ENCODE measurements at places on chromosomes 11 and 22.

DNA sequence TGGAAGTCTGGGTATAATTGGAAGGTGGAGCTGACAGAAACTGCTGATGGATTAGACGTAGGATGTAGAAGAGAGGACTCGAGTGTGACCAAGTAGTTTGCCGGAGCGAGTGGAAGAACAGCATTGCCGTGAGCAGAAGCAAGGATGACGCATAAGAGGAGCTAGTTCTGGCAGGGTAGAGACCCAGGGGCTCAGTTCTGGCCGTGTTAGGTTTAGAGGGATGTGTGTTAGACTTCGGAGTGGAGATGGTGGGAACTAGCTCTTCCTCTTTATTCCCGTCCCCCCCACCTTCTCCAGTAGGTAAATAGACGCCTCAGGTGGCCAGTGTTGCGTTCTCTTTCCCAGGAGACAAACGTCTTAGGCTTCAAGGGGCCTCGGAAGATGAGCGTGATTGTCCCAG, 19.1 kb downstream of the TUB start:
- DNase-seq = no peak

DNA sequence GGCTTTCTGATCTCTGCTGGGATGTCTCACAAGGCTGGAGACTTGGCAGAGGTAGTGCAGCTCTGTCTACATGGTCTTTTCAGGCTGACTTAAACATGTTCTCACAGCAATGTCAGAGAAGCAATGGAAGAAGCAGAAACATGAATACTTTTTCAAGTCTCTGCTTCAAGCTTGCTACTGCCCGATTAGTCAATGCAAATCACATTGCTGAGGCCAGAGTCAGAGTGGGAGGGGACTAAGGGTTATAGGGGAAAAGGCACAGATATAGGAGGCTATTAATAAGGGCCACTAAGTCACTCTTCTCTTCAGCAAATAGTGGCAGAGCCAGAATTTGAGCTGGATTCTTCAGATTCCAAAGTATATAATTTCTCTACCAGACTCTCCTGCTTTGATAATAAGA, 390.5 kb downstream of the TMEM135 start:
- DNase-seq = no peak

DNA sequence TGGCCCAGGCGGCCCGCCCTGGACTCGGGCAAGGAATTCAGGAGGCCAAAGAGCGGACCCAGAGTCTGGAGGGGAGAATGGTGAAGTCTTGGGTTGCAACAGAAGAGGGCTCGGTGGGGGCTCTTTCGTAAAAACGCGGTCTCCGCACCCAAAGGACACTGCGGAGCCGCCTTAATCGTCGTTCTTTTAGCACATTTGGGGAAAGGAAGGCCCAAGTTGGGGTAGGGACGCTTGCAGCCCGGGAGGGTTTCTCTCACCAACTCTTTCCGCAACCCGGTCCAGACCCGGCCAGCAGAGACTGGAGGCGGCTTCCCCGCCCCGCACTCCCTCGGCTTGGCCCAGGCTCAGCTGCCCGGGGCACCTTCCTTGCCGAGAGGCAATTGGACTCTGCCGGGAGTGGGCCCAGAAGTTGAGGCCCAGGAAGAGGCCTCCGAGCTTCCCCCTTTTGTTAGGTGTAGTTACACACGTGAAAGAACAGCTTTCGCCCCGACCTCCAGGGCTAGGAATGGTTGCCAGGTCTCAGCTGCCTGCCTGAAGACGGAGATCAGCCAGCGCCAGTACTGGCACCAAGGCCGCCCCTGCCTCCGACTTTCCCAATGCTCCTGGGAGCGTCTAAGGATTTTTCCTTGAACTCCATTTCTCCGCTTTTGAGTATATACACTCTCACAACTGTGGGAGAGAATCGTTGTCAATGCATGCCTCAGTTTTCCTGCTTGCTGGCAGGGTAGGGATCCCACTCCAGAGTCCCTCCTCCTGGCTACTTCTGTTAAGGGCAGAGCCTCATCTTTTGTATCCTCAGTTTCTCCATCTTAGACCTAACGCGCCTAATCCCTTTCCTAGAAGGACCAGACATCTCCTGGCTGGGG, 3.7 kb downstream of the ALX4 start:
- DNase-seq = no peak

GRCh38 chr22:19111140-19111539, 11.1 kb downstream of the DGCR2 start:
- DNase-seq = no peak

- DNase-seq = no peak
Observed at GRCh38 chr22:35863432-35863831, 145.8 kb downstream of the APOL5 start.

- DNase-seq = peak; percentile 38
Observed at GRCh38 chr11:100830978-100831732, 144.1 kb downstream of the ARHGAP42 start.

GRCh38 chr11:33475993-33476392, 218.8 kb downstream of the HIPK3 start:
- DNase-seq = peak; percentile 39

DNA sequence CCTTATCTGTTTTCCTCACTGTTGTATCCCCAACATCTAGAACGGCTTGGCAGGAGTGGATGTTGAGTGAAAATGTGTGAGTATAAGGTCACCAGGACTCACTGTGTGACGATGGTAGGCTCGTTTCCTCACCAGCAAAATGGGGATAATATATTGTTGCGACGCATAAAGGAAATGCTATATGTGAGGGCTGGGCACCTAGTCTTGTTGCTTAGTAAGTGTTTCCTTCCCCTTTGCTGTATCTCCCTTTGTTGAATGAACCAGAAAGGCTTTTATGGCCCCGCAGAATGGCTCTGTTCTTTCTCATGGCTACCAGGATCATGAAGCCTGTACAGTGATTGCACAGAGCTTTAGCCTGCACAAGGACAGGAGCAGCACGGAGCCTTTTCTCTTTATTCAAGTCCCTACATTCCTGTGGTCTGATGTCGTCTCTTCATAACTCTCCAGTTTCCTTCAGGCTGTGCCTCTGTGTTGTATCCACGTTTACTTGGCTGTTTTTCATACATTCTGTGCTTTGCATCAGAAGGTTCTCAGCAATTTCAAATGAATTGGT, 5.4 kb downstream of the TNRC6B start:
- peak; percentile 50 for DNase-seq

DNA sequence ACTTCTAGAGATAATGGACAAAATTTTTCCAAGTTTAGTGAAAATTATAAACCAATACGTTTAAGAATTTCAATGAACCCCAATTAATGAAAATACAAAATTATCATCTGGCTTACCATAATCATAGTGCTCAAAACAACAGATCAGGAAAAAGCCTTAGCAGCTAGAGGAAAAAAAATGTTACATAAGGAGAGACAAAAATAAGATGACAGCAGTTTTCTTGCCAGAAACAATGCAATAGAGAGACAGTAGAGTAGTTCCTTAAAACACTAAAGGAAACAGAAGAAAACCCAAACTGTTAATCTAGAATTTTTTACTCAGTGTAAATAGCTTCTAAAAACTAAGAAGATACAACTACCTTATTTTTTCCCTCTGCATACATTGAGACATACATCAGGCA, 341.7 kb upstream of the CHORDC1 start:
- DNase-seq = no peak

DNA sequence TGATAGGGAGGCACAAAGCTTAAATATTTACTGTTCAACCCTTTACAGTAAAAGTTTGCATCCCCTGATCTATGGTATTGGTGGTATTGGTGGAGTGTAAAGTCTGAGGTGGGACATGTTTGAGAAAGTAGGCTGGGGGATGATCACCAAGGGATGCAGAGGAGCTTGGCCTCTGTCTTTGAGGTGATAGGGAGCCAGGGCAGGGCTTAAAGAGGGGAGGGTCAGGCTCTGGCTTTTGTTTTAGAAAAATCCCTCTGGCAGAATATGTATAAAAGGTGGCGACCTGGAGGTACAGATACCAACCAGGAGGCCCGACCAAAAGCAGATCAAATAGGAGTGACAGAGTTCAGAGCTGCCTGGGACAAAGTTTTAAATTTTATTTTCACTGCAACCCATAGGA, 59.0 kb downstream of the SWAP70 start:
- DNase-seq = no peak

- peak; percentile 74 for DNase-seq
Observed at GRCh38 chr11:130894322-130895025, 21.8 kb downstream of the SNX19 start.

- peak; percentile 6 for DNase-seq
Observed at GRCh38 chr11:6611092-6611962, 689 bp downstream of the TAF10 start.

- no peak for DNase-seq
Observed at GRCh38 chr11:66050581-66051231, 1.5 kb upstream of the SF3B2 start.

DNA sequence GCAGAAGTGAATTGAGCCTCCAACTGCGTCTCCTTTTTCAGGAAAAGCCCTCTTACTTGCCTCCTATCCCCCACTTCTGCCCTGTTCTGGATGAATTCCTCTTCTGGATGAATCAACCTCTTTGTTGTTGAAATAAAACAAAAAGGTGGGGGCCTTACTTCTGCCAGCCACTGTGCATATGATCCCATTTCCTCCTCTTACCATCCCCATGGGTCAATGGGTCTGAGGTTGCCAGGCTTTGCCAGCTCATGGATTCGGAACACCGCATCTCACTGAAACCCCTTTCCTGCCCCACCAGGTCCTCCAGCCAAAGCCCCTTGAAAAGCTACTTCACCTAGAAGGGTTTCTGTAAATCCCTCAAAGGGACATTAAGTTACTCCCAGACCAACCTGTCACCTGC, 3.7 kb upstream of the CHST1 start:
- DNase-seq = no peak

DNA sequence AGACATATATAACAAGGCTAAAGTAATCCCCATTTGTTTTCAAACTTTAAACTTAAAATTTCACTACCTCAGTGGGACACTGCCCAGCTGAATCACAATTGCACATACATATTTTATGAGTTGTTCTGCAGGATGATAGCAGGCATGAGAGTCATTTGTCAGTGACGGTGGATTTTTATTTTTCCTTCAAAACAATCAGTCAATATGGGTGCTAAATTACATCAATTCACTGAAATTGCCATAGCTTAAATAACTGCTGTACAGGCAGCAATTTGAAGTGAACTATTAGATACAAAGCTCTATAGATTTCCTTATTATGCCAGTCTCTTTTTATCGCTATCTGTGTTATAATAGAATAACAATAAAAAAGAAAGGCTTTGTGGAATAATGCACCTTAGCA, 784.6 kb upstream of the ANO3 start:
- no peak for DNase-seq

DNA sequence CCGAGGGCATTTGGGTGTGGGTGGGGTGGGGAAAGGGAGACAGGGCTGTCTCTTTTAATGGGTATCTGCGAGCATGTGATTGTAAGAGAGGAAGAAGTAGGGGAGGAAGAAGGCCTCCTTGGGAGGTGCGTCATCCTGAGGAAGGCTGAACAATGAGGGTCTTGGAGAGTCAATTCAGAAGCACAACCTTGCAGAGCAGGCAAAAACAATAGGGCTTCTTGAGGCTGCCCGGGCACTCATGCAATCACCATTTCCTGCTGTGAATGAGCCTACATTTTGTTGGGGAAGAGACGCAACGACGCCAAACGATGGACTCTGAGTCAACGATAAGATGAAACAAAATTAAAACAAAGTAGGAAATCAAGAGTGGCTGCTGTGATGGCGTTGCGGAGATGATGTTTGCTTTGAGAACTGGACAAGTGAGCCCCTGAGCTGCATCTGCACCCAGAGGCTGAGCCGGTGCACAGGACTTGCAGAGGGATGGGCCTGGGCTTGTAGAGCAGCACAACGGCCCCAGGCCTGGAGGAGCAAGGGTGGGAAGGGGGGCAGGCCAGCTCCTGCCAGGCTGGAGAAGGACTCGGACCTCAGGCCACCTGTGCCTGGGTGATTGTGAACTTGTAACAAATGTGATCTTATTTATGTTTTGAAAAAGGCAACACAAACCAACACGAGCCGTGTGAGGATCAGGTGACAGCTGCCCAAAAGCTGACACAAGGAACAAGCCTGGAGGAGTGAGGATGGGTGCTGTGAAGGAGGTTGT, 92.3 kb upstream of the B3GAT1 start:
- DNase-seq = peak; percentile 2

- DNase-seq = no peak
Observed at GRCh38 chr11:59857439-59858434, 8.6 kb downstream of the TCN1 start.

DNA sequence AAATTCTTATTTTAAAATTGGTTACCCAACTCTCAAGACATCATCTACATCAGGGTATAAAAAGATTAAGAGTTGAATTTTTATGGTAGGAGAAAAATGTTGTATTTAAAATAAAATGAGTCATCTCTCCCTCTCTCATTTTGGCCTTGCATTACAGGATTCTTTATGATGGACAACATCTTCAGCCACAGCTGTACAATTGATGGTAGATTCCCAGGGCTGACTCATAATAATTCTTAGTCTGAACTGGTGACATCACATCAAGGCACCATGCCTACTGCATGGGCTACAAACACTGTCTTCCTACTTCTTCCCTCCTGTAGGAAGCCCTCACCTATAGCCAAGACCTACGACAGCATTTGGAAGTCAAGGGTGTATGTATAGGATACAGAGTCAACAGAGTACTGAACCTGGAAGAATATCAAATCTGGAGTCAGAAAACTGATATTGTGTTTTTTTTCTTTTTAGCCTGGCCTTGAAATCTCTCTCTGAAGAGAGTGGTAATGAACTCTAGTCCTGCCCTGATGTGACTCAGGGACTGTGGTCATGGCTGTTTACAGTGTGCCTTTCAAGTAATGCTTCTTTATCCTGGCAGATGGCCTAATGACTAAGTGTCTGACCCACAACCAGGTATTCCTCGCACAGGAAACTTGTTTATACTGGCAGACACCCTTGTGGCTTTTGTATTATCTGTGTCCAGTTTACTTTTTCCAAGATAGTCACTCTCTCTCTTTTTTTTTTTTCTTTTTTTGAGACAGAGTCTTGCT, 32.5 kb downstream of the MRGPRX2 start:
- no peak for DNase-seq

- no peak for DNase-seq
Observed at GRCh38 chr22:21766691-21767462, 31.3 kb upstream of the YPEL1 start.

DNA sequence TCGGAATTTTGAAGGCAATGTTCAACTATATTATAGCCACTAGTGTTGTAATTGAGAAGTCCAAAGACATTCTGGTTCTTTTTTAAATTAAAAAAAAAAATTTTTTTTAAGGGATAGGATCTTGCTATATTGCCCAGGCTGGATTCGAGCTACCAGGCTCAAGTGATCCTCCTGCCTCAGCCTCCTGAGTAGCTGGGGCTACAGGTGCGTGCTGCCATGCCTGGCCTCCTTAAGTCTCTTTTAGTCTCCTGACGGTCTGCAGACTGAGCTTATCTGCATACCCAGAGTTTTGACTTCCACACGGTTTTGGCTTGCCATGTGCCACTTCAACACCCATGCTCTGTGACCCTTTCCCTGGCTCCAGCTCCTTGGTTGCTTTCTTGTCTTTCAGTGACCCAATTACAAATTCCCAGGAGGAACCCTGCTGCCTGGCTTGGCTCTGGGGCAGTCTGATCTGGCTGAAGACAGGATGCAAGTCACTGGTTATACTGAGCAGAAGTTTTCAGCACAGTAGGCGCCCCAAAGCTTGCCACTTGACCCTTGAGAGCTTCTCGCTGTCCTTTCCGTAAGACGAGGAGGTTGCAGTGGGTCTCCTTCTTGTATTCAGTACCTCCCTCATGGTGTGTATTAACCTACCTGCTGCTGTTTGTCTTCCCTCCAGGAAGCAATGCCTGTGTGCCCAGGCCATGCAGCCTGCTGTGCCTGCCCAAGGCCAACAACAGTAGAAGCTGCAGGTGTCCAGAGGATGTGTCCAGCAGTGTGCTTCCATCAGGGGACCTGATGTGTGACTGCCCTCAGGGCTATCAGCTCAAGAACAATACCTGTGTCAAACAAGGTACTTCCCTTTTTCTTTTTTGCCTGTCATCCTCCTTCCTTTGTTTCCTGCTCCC, 113.8 kb upstream of the SORL1-AS1 start:
- DNase-seq = no peak

GRCh38 chr11:11044137-11044855, 186.4 kb upstream of the ZBED5 start:
- no peak for DNase-seq

Measured in right hindlimb (tissue), 1 donor.